CMK (cell line): ENCODE measurements at places on chromosomes 13 and 19.

- DNase-seq: no peak
Measured at GRCh38 chr19:44050740-44051649, 841 bp upstream of the ZNF223 start.

GRCh38 chr13:74004109-74004508, 130.1 kb downstream of the KLF12 start:
- no peak for DNase-seq

- no peak for DNase-seq
Measured at GRCh38 chr19:6599866-6600454, 9.0 kb upstream of the CD70 start.

GRCh38 chr13:19519049-19519448, 42.3 kb downstream of the TPTE2 start:
- no peak for DNase-seq

DNA sequence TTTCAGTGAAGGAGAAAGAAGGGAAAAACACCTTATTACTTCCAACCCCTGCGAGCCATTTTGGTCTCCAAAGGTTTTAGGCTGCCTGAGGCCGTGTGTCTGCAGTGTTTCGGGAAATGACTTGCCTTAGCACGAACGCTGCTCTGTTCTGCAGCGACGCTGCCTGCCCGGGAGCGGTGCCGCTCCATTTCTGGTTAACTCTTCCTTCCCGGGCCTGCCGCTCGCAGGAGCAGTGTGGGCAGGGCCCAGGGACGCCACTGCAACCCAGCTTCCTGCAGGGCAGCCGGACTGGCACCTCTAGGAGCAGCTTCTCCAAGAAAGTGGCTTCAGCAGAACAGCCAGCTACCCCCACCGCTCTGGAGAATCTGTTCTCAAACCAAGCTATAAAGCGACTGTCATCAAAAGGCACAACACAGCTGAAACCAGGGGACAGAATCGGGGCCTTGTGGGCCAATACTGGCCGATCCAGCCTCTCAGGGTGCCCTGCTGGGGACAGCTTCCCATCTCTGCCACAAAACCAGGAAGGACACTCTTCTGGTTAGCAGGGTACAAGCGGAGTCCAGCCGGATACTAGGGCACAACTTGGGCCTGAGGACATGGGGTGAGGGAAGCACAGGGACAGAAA, 72.2 kb downstream of the KCTD15 start:
- DNase-seq: no peak

DNA sequence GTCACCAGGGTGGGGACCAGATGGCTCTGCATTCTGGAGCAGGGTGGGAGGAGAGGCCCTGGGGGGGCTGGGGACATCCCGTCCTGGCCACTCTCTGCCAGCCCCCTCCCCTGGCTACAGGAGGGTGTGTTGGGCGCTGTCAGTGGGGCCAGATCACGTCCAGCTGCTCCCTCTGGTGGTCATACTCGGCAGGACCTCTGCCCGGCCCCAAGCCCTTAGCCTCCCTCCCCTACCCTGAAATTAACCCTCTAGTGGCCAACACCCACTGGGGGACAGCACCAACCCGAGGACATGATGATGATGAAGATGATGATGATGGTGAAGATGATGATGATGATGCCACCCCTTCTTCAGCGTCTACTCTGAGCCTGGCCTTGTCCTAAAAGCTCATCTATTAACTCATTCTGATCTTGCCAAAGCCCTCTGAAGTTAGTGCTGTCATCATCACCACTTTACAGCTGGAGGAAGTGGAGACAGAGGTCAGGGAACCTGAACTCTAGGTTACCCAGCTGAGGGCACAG, 590 bp upstream of the LGI4 start:
- no peak for DNase-seq

DNA sequence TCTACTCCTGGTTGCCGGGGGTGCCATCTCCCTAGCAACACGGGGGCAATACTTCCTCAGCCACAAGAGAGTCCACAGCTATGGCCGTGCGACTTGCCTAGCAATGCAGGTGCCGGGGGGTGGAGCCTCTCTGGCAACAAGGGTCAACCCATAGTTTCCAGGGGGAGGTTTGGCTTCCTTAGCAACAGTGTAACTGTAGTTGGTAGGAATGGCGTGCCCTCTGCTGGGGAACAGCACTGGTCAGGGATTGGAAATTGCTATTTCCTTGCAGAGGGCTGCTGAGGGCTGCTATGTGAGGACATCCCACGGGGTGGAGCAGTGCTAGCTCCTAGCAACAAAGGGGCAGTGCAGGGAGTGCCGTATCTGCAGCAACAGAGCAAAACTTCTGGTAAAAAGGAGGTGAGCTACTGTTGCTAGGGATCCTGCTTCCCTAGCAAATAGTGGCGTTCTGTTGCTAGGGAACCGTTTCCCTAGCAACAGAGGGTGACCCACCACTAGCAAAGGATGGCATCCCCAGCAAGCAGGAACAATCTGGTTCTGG, 7.0 kb upstream of the TMC4 start:
- no peak for DNase-seq

- no peak for DNase-seq
Measured at GRCh38 chr13:66329988-66330451, 900.1 kb downstream of the PCDH9 start.

GRCh38 chr19:13796301-13797057, 1.2 kb downstream of the ZSWIM4 start:
- DNase-seq: no peak

GRCh38 chr19:46025835-46026234, 3.0 kb upstream of the PGLYRP1 start:
- no peak for DNase-seq

DNA sequence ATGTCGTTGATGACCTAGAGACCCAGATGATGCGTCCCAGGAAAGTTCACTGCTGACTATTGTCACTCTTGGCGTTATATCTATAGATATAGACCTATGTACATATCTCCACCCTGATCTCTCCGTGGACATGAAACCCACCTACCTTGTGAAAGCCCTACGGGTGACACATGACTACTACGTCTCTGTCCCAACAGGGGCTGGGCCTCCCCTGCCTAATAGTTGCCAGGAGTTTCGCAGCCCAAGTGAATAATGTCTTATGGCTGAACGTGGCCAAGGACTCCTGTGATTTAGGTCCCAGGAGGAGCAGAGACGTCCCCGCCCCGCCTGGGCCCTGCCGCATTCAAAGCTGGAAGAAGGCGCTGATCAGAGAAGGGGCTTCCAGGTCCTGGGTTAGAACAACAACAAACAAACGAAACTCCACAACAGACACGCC, 4.9 kb upstream of the POU4F1 start:
- no peak for DNase-seq
